ENCODE measurements at places on chromosomes 4 and X. TPM values are rescaled to one million over a fixed set of nuclear protein-coding genes. Genes with fewer than 3 reads are reported as not detected.

FAAH2 gene
- total RNA-seq, result not detected

ENAM gene
- not detected for total RNA-seq

NEIL3 gene
- total RNA-seq, result 0.59 TPM

ASB9 gene
- not detected for total RNA-seq

ERVMER34-1 gene
- total RNA-seq, result not detected

PDCL2 gene
- total RNA-seq, result not detected

ARHGAP36 gene
- not detected for total RNA-seq

SORBS2 gene
- 4.8 TPM for total RNA-seq

EDA gene
- 0.35 TPM for total RNA-seq

SMAD1 gene
- total RNA-seq, result 7.4 TPM

PARM1 gene
- total RNA-seq, result 0.70 TPM

ASB5 gene
- 0.35 TPM for total RNA-seq

FABP2 gene
- not detected for total RNA-seq

CLGN gene
- not detected for total RNA-seq

DGKQ gene
- 14.3 TPM for total RNA-seq

FAM13A gene
- 17.4 TPM for total RNA-seq

NALF2 gene
- not detected for total RNA-seq

STS gene
- total RNA-seq, result 1.4 TPM

Measured in smooth muscle cell of the coronary artery (primary cell).